ENCODE measurements at places on chromosomes 6 and 20.
A peak's percentile ranks its signal among the peaks of the same experiment; 100 is the strongest.

- no peak for DNase-seq
Observed at GRCh38 chr6:149806127-149806526, 56.6 kb downstream of the PCMT1 start.

DNA sequence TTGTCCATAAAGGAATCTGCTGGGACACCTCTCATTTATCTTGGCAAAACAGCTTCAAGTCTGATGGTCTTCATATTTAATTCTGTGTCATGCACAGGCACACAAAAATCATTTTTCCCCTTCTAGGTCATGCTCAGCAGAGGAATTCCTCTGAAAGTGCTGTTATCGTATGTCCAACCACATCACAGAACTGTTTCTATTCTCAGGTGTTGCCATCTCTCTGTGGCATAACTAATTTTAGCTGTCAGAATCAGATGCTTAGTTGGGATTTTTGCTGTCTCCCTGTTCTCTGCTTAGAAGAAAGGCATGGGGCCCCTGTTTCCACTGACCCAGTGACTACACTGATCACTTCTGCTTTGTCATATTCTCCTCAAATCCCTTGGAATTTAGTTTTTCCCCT is 608.0 kb upstream of the EPHA7 start:
- no peak for DNase-seq

DNA sequence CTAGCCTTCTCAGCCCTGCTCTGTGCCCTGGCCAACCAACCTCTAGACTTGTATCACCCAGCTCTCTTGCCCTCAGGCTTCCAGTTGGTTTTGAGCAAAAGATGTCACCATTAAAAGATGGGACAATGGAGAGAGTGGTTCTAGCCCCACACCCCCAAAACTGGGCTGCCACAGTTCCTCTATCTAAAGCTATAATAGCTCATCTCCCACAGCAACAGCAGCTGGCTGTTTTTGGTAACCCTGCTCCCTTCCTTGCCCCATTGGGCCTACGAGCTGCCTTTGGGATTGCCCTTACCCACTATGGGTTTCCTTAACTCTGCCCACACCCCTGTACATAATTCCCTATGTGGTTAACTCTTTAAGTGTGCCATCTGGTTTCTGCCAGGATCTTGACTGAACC is 7.6 kb upstream of the SRSF3 start:
- DNase-seq = no peak

DNA sequence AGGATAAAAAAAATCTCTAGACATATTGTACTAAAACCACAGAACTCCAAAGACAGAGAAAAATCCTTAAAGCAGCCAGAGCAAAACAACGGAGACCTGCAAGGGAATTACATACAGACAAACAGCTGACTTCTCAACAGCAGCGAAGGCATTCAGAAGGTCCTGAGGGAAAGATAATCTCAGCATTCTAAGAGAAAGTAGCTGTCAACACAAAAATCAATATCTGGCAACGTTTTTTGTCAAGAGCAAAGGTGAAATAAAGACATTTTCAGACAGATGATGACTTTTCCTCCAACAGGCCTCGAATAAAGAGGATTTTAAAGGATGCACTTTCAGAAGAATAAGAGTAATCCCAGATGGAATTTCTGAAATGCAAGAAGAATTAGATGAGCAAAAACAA is 6.1 kb upstream of the SCGN start:
- no peak for DNase-seq

DNA sequence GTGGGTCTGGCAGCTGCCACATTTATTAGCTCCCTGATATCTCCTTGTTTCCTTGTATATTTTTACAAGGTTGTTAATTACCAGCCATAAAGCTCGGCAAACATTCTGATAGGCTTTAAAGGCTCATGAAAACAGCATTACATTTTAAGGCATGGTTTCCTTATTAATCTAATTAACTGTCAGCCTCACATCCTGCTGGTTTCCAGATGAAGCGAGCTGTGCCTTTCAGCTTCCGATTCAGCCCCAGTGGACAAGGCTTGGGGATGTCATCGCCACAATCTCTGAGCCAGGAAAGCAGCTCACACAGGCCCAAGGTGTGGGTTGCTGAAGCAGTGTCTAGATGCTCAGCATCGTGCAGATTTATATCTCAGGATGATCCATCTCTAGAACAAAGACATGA is 66.0 kb upstream of the RALY start:
- no peak for DNase-seq

DNA sequence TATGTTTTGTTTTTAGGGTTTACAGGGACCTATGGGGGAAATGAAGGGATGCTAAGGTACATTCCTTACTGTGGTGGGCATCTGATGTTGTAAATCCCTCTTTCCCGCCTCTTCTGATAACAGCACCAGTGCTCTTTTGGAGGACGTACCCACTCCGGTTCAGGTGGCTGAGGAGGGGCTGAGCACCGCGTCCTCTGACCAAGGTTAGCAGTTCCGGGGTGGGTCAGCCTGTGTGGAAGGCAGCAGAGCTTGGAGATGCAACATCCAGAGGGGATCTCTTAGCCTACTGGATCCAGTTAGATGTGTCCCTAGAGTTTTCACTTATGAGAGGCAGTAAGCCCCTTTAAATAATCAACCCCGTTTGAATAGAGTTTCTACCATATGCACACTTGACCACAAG is 135.3 kb upstream of the KCNG1 start:
- DNase-seq = no peak

- DNase-seq = peak; percentile 74
Observed at GRCh38 chr6:89145956-89146717, at the start of gene PM20D2. PM20D2 (plus strand) TSS chr6:89146055; CDS start chr6:89146145, 90 bp downstream.

DNA sequence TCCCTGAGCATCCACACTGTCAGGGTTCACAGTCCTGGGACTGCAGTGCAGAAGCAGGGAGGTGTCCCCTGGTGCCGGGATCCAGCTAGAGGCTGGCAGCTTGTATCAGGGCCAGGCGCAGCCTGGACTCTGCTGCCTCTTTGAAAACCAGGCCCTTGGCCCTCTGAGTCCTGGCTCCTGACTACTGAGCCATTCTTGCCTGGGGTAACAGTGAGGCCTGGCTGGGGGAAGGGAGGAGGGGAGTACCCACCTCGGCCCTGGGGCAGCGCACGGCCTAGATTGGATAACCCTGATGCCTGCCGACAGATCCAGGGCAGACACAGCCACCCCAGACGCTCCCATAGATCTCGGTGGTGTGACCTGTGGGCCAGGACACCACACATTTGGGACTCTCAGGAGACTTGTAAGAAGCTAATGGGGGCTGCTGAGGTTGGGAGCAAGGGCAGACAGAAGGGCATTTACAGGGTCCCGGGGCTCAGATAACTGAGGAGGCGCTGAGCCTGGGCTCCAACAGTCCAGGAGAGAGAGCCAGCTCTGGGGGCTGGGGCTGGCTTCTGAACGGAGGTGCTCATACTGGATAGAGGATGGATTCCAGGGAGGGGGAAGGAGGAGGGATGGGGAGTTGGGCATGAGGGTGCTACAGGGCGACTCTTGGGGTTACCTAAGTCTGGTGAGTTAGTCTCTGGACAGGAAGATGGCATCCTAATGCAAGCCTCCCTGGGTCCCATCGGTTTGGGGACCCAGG is 30.5 kb downstream of the SPDEF start:
- DNase-seq = no peak

DNA sequence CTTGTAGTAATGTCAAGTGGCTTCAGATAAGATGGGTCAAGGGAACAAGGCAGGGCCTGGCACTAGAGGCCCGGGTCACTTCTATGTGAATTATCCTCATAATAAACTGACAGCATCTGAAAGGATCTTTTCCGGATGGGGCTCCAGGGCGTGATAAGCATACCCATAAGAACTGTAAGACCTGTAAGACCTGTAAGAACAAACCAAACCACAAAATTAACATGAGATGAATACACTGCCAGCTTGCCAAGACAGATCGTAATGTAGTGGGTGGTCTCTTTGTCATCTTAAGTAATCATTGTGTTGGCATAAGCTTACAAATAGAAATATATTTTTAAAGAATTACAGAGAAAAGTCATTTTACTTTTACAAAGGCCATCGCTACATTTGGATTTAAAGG is 334.9 kb downstream of the RFPL4B start:
- DNase-seq = no peak

DNA sequence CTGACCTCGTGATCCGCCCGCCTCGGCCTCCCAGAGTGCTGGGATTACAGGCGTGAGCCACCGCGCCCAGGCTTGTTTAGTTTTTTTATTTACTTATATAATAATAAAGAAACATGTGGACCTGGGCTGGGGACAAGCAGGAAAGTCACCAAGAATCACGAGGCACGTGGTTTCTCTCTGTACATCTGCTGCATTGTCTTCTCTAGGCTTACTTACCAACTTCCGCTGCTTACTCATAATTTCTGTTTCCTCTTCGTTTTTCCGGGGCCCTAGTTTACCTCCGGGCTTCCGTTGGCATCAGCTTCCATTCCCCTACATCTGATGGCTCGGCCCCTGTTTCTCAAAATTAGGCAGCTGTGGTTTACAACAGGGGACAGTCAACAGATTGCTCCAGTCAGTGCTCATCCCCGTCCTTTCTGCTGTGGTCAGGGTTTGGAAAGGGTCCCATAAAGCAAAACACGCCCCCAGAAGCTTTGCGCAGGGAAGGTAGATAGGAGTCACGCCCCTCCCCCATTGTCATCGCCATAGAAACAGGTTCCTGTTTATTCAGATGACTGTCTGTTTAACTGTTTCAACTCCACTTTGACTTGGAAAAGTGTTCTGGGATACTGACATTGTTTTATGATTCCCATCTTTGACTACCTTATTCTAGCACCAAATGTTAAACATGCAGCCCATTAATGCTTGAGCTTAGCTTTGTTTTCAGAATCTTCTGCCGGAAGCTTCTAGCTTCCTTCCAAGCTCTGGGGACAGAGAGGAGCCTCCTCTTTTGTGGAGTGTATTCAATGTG is 31.9 kb upstream of the TXLNB start:
- peak; percentile 87 for DNase-seq

DNA sequence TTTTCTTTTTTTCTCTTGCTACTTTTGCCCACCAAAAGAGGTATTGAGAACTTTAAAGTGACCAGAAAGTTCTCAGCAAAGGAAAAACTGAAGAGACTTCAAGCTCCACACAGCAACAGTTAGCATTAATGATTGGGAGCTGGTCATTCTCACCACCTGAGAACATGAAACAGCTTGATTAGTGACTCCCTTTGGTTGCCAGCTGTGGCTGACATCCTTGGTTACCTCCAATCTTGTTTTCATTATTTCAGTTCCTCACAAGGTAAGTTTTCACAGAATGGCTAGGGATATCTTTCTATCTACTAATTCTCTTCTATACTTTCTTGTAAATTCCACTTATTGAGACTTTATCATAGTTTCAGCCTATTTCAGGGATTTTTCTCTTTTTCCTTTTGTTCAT is 427.9 kb downstream of the QKI start:
- DNase-seq = no peak

GRCh38 chr6:90083891-90084290 is 189.6 kb downstream of the GJA10 start:
- peak; percentile 67 for DNase-seq

GRCh38 chr20:16583474-16583873 is 10.2 kb upstream of the KIF16B start:
- no peak for DNase-seq

GRCh38 chr6:46891252-46891795 is 30.4 kb downstream of the ADGRF5 start:
- no peak for DNase-seq

DNA sequence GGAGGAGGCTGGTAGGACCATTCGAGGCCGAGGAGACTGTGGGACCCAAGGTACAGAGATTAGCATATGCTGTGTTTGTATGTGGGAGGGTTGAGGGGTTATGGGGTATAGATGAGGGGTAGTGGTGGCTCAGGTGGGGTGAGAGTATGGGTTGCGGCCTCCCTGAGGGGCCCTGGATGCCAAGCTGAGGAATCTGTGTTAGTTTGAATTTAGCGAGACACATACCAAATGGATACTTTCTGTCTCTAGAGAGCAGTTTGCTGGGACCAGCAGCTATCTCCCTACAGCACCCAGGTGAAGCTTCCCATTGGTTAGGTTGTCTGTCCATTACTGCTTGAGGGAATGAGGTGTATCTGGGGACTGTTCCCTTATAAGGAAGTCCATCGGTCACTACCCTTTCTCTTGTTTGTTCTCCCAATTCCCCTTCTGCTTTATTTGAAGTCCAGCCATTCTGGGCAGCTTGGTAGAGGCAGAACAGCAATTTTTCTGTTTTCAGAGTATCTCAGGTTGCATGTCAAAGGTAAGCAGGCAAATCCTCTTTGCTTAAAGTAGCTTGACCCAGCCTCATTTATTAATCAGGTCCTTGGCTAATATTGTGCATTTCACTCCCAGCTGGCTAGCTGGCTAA is 15.2 kb downstream of the CHMP4B start:
- DNase-seq = no peak

DNA sequence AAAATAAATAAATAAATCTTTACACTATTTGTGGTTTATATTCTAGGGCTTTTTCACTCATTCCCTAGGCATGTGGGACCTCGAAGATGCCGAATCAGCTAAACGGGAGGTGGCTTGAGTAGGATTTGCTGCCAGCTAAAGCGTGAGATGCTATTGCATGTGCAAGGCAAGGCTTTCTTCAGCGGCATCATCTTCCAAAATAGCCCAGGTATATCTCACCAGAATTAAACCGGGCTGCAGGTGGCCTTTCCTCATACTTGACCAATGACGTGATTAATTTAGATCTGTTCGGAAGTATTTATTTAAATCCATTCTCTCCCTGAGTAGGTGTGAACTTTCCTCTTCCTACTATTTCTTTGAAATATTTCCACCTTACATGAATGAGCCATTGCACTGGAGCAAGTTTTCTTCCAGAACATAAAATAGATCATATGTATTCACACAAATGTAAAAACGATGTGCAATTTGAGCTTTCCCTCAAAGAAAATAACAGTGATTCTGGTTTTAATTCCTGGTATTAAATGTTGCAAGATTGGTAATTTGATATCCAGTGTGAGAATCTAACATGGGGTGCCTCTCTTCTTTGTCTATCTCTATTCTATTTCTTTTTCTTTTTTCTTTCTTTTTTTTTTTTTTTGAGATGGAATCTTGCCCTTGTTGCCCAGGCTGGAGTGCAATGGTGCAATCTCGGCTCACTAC is 24.3 kb upstream of the ZNF217 start:
- no peak for DNase-seq

DNA sequence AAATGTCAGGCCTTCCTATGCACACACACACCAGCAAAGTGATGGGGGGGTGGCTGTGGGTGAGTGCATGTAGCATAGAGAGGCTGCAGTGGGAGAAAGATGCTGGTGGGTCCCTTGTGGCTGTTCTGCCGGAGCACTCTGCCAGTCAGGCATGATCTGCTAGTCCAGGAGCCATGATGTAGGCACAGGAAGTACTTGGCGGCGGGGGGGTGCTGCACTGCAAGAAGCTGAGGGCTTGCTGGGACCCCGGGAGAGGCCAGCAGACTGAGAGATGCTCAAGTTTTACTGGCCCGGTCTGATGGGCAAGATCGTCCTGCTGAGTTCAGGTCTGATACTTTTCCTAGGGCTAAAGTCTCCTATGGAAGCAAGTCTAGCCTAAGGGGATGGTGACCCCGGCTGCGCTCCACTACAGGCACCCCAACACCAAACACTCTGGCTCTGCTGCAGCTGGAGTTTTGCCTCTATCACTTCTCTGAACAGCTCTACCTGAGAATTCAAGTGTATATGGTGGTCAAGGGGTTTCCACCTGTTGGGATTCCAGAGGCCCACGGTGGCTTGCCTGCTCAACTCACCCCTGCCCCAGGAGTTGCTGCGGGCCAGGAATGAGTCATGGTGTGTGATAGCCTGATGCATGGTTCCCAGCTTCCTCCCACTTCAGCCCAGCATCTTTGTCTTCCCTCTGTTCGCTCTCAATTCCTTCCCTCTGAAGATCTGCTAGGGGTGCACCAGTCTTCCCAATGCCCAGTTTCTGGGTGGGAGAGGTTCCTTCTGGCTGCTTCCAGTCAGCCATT is 971.8 kb upstream of the ADGRB3 start:
- DNase-seq = no peak

GRCh38 chr6:116476002-116476678 is 15.0 kb downstream of the CALHM6 start:
- peak; percentile 68 for DNase-seq

GRCh38 chr6:36131511-36132245 is 1.4 kb downstream of the MAPK13 start:
- DNase-seq = peak; percentile 70
